ENCODE measurements at places on chromosomes 5 and 9.

- no peak for DNase-seq
Measured at GRCh38 chr9:126428534-126429175, 102.0 kb downstream of the MVB12B start.

DNA sequence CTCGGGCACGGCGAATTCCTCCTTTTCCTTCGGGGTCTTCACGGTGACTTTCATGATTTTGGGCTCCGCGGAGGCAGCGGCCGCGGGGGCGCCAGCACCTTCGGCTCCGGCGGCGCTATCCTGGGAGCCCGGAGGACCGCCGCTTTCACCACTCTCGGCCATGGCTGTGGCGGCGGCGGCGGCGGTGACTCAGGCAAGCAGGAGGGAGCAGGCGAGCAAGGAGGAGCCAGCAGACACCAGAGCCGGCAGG lies 315 bp downstream of the UBQLN1 start:
- no peak for DNase-seq

DNA sequence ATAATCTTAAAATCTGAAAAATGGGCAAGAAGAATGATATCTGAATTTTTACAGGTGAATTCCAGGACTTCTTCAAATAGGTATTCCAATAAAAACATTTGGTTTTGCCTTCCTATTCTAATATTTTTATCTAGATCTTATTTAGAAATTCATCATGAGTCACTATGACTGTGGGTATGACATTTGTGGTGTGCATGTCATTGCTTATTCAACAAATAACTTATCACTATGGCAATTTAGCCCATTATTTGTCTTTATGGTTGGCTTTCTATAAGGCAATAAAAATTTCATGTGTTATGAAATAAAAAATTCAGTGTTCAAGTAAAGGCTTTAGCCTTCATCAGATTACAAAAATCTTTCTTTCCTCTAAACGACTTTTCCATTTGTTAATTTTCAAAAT lies 1139.6 kb upstream of the NUDT12 start:
- DNase-seq, result no peak

GRCh38 chr5:172745838-172746237 lies 25.2 kb downstream of the DUSP1 start:
- no peak for DNase-seq

GRCh38 chr9:747567-747966 lies 93.9 kb upstream of the DMRT1 start:
- DNase-seq, result no peak

- DNase-seq, result no peak
Measured at GRCh38 chr5:127650649-127651048, 1.8 kb downstream of the CTXN3 start.

DNA sequence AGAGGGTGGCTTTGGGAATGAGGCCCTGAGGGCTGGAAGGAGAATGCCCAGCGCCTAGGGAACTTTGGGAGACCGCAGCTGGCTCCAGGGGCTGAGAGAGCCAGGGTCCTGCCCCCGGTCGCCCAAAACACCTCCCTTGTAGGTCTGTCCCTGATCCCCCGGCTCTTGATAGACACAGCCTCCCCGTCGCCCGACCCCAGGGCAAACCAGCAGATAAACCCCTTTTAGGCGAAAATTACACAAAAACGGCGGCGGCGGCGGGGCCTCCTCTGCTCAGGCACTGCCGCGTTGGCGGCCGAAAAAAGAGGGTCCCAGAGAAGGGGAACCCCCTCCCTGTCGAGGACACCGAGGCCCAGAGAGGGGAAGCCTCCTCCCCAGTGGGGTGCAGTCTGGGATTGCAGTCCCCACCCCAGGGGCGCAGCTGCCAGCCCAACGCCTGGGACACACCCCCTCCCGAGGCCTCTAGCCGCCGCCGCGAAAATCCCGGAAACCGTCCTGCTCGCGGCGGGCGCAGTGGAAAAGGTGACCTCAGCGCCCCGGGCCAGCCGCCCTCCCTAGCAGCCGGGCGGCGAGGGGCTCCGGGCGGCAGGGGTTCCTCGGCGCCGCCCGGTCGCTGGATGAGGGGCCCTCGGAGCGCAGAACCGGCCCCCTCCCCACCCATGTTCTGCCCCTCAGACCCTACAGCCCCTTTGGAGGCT lies 3.1 kb upstream of the BARX1 start:
- DNase-seq, result no peak

DNA sequence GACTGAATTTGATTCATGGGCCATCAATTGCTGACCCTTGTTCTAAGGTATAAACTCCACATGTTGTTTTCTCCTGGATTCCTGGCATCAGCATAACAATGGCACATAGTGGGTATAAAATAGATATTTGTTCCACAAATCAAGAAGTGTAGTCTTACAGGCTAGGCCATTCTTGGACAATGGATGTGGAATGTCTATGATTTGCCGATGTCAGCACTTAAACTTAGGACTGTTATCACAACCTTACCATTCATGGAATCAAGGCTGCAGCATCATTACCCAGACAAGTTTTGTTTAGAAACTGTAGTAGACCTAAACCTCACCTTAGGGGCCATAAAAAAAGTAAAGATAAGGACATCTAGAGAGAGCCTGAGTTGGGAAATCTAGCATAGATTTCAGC lies 680.0 kb downstream of the BRINP1 start:
- DNase-seq, result no peak

- peak; percentile 24 for DNase-seq
Measured at GRCh38 chr5:153601377-153601776, 110.9 kb downstream of the GRIA1 start.

GRCh38 chr9:31759703-31760102 lies 624.7 kb upstream of the ACO1 start:
- DNase-seq, result no peak

- DNase-seq, result no peak
Measured at GRCh38 chr5:14147210-14147609, 4.1 kb downstream of the TRIO start.

- no peak for DNase-seq
Measured at GRCh38 chr5:80072103-80073073, 37.2 kb downstream of the THBS4 start.

DNA sequence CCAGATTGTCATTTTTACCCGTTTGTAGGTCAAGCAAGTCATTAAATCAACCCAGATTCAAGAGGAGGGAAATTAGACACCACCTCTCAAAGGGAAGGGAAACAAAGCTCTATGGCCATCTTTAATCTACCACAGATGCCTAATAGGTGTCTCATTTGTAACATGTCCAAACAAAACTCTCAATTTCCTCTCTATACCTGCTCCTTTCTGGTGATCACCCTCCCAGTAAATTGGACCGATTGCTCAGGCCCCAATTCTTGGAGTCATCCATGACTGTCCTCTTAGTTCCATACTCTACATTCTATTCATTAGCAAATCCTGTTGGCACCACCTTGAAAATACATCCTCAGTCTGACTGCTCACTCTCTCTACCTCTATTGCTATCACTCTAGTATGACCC lies 22.1 kb upstream of the UGCG start:
- DNase-seq, result no peak

DNA sequence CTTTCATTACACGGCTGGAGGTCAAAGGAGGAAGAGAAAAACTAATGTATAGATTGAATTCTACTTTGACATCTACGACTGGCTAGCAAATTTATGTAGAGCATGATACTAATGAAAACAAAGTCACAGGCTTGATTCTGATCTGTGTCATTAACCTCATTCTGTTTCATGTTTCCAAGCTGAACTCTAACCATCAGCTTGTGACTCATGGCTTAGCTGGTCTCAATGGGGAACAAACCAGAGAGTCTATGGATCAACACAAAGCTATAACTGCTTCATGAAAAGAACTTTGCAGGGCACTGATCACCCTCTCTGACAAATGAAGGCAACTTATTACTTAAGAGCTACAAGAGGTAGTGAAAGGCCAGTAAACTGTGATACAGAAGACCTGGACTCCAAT lies 23.6 kb upstream of the PDE4D start:
- DNase-seq, result no peak

All from GM13976 (cell line).